Small intestine (tissue), 16 donors: ENCODE measurements at places on chromosomes 4 and X.

- no peaks in the 10 kb centered on the region for H3K36me3 ChIP-seq
- H3K27ac ChIP-seq = no peak overlapping the region
- no peaks in the 10 kb centered on the region for H3K27me3 ChIP-seq
Observed at GRCh38 chrX:120769576-120770341, 105.9 kb downstream of the CT47B1 start.

DNA sequence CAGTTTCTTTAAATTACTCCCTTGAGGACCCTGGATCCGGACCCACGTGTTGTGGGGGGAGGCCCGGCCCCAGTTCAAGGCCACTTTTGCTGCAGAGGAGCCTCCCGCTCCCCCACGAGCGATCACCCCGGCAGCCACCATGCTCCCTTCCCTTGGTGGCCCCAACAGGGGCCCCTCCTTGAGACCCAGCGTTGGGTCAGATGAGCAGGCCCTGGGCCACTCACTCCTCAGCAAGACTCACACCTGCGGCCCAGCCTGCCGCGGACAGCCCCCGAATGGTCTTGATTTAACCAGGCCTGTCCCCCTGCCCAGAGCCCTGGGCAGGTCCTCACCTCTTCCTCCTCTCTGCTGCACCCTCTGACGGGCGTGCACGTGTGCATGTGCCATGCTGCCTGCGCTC is 4.3 kb downstream of the CPLX1 start:
- H3K36me3 ChIP-seq = no peaks in the 10 kb centered on the region
- no peaks in the 10 kb centered on the region for H3K4me1 ChIP-seq
- no peak overlapping the region for H3K27ac ChIP-seq

GRCh38 chrX:16664074-16664473 is 14.1 kb downstream of the S100G start:
- no peak overlapping the region for H3K4me3 ChIP-seq
- no peak overlapping the region for H3K27ac ChIP-seq
- no peaks in the 10 kb centered on the region for H3K36me3 ChIP-seq
- no peaks in the 10 kb centered on the region for H3K27me3 ChIP-seq
- no peaks in the 10 kb centered on the region for H3K4me1 ChIP-seq

- DNase-seq = no peak
- no peak overlapping the region for H3K27ac ChIP-seq
- H3K27me3 ChIP-seq = no peaks in the 10 kb centered on the region
- H3K4me3 ChIP-seq = no peak overlapping the region
- H3K36me3 ChIP-seq = no peaks in the 10 kb centered on the region
- H3K4me1 ChIP-seq = no peaks in the 10 kb centered on the region
Observed at GRCh38 chrX:39629001-39629400, 468.8 kb downstream of the BCOR start.

DNA sequence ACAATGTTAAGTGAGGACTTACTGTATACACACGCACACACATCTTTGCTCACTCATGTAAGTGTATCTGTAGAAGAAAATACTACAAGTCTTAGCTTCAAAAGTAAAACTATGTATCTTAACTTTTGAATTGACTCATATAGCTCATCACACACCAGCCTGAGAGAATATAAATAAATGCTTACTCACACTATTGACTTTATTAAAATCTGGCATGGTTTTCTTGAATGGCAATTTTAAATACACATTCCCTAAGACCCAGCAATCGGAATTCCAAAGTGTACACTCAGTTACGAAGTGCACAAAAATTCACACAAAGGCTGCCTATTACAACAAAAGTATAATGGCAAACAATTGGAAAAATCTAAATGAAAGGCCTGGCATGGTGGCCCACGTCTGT is 2.0 kb downstream of the ERCC6L start:
- no peak for DNase-seq
- H3K4me1 ChIP-seq = no peaks in the 10 kb centered on the region
- no peaks in the 10 kb centered on the region for H3K27me3 ChIP-seq

DNA sequence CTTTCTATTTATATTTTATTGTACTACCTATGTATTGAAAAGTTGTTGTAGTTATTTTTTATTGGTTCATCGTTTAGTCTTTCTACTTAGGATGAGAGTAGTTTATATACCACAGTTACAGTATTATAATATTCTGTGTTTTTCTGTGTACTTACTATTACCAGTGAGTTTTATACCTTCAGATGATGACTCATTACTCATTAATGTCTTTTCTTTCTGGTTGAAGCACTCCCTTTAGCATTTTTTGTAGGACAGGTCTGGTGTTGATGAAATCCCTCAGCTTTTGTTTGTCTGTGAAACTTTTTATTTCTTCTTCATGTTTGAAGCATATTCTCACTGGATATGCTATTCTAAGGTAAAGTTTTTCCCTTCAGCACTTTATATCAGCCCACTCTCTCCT is 7.7 kb downstream of the LUZP4 start:
- no peak overlapping the region for H3K4me3 ChIP-seq
- H3K36me3 ChIP-seq = no peaks in the 10 kb centered on the region
- DNase-seq = no peak
- no peaks in the 10 kb centered on the region for H3K27me3 ChIP-seq
- no peak overlapping the region for H3K27ac ChIP-seq
